Stimulated activated CD4-positive, alpha-beta T cell treated with anti-CD3 and anti-CD28 coated beads, Interleukin-2, amount 100 ng/mL, for 4 hours (primary cell): ENCODE measurements at places on chromosomes 1 and 21.

DNA sequence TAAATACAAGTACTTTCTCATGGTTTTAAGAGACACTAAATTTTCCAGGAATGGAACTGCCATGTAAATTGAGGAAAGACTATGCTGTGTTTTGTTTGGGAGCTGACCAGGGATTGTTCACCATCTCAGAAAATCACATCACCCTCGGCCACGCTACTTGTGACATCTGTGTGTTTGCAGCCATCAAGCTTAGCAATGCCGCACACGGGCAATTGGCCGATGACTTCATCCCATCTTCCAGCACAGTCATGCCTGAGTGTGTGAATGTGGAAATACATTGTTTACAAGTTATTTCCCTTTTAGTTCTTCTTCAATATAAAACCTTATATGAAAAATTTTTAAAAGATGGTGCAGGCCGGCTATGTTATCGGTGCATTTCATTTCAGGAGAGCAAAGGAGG lies 121.6 kb downstream of the GLIS1 start:
- no peak for DNase-seq

- peak; percentile 56 for DNase-seq
Measured at GRCh38 chr1:228059634-228060457, 22.7 kb upstream of the ARF1 start.

GRCh38 chr1:240621249-240621648 lies 9.3 kb upstream of the GREM2 start:
- no peak for DNase-seq

DNA sequence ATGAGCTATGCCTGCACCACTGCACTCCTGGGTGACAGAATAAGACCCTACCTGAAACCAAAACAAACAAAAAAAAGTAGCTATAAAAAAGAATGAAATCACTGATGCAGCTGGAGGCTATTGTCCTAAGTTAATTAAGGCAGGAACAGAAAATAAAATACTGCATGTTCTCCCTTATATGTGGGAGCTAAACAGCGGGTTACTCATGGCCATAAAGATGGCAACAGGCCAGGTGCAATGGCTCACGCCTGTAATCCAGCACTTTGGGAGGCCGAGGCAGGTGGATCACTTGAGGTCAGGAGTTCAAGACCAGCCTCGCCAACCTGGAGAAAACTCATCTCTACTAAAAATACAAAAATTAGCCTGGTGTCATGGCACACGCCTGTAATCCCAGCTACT lies 152.7 kb downstream of the PIK3R3 start:
- no peak for DNase-seq

DNA sequence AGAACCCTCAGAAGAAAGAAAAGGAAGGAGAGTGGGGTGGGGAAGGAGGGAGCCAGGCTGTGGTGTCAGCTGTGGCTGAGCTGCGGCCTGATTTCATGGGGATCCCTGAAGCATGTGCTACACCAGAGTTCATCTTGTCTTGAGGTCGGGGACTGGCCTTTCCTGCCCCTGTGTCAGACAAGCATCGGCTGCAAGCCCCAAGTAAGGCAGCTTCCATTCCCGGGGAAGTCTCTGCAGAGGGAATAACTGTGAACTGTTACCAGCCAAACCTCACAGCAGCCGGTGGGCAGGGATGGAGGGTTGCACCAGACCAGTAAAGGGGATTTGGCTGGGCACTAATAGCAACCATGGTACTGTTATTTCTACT lies 35.7 kb upstream of the BTG2 start:
- no peak for DNase-seq

- no peak for DNase-seq
Measured at GRCh38 chr1:233598891-233599541, 14.9 kb upstream of the KCNK1 start.

DNA sequence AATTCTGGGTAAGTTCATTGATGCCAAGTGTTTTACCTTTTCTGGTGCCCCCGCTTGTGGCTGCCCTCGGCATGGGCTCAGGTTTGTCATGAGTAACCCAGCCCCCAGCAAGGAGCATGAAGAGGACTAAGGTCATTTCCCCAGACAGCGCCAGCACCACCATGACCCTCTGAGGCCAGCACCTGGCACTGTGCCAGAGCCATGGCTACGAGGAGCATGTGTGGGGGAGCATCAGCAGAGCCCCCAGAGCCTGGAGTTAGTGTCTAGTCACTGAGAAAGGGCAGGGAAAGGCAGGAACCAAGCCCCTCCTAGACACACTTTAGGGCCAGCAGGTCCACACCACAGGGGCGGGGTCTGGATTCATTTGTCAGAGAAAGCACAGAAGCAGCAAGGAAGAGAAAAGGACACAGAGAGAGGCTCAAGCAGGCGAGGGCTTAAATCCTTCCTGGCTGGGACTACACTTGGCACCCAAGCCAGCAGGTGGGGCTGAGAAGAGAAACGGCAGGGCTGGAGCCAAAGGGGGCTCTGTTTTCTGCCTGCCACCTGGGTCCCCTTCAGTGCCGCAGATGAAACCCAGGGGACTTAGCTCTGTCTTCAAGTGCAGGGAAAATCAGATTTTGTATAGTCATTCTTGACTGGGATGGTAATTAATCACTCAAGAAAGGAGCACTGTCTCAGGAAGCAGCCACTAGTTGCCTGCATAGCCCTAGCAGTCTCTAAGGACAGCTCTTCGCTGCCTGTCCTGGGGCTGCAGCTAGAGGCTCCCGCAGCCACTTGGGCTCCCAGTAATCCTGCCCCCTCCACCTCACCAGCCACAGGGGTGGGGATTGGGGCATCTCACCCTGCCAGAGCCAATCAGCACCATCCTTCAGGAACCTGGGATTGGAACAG lies 79.6 kb upstream of the ZC3H12A start:
- no peak for DNase-seq

- no peak for DNase-seq
Measured at GRCh38 chr1:40756523-40756922, 27.1 kb upstream of the KCNQ4 start.

GRCh38 chr21:42296501-42296900 lies 18.7 kb downstream of the TFF3 start:
- DNase-seq = no peak

DNA sequence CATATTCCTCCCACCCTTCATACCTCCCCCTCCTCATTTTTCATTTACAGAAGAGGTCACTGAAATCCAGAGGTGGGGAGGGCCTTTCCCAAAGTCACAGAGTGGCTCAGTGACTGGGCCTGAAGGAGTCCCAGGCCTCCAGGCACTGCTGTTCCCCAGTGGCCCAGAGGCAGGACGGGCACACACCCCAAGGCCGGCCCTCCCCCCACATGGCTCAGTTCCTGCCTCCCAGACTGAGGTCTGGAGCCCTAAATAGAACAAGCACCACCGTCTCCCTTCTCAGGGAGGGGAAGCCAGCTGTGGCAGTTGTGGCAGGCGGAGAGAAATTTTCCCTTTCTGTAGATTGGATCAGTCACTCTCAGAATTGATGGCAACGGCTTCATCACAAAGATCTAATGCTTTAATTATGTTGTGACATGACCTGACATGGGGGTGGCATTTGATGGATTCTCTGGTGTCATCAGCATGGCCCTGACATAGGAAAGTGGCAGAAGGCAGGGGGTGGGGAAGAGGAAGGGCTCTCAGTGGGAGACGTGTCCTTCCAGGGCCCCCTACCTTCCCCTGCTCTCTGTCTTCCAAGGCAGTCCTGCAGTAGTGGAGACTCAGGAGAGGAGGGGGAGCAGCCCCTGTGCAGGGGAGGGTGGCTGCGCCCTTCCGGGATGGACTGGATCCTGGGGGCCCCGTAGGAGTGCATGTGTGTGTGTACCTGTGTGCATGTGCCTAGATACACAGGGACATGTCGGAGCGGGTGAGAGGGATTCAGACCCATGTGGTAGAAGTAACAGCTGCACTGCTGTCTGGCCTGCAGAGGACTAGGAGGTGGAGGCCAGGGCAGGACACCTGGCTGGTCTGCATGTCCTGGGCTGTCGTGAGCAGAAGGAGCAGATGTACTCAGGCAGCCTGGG lies 41.2 kb upstream of the FOXO6 start:
- DNase-seq = no peak

DNA sequence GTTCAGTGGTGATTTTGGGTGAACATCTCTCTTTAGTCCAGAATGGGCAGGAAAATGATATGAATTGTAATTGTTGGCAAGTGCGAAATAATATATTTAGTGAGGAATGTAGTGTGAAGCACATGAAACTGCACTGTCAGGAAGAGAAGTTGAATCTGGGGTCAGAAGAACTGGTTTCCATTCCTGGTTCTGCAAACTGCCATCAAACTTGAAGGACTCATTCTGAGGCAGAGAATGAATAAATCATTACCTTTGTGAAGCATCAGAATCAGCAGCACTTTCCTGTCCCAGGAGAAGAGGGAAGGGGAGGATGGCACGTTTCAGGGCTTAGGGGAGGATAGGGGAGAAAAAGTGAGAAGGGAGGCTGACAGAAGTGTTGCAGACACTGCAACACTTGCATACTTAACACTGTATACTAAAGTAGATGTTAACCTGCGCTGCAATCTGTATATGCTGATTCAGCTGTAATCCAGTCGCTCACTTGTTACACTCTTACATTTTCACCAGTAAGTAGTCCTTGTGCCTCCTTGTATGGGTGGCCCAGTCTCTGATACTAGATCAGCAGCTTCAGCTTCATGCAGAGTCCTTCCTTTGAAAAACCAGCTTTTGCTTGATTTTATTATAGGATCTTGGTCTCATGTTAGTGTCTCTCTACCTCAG lies 10.5 kb upstream of the RPTN start:
- no peak for DNase-seq

DNA sequence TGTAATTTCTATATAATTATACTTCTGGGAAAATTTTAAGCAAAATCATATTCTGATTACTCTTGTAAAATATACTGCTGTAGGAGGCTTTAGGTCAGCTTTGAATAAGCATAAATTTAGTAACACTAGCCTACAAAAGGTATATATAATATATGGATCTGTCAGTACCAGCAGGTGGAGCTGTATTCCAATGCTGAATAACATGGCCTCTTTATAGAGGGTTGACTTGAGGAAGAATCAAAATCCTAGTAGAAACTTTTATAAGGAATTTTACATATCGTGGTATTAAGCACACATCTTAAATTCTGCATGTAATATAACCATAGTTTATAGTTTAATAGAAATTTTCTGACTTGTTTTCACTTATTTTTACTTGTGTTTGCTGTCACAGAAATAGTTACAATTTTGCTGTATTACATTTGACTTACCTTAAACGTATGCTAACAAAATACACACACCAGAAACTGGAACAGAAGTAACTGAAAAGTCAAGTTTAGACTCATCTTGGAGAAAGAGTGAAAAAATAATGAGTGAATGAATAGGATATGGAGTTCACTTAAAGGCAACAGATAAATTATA lies 79.3 kb downstream of the HMCN1 start:
- DNase-seq = no peak

GRCh38 chr1:2556277-2556677 lies at the start of gene TNFRSF14:
TSS of gene TNFRSF14 (plus strand) at chr1:2556371. CDS start at chr1:2556665, 294 bp downstream.
- peak; percentile 70 for DNase-seq

GRCh38 chr1:38015978-38016725 lies 3.6 kb downstream of the UTP11 start:
- DNase-seq = no peak

GRCh38 chr1:87685311-87686135 lies 356.8 kb downstream of the LMO4 start:
- no peak for DNase-seq

DNA sequence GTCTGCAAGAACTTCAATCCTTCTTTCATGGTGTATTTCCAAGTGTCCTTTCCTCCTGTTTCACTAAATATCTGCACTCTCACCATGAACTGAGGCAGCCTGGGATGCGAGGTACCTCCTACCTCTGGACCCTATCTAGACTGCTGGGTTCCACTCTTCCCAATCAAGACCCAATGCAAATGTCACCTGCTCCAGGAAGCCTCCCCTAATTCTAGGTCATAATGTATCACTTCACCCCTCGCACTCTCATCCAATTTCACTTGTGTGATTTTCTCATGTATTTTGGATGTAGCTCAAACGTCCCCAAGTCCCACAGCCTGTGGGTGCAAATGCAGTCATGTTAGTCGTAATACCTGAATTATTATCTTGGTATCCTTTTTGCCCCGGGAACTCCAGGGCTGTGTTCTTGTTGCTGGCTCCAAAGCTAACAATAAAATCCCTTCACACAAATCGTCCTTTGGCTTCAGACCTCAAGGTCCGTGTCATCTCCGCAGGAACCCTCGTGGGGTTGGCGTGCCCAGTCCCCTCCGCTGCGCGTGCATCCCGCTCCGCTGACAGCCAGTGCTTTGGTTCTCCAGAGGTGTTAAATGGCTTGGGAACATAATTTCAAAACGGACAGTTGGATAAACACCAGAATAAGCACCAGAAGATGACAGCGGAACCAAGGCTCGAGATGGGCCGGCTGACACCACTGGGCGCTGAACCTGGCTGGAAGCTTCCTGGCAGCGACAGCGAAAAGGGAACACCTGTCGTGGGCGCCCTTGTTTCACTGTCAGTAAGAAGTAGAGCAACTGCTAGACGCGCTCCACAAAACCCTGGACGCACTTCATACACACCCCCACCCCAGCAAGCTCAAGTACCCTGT lies 1.0 kb upstream of the BACH1 start:
- DNase-seq = no peak

DNA sequence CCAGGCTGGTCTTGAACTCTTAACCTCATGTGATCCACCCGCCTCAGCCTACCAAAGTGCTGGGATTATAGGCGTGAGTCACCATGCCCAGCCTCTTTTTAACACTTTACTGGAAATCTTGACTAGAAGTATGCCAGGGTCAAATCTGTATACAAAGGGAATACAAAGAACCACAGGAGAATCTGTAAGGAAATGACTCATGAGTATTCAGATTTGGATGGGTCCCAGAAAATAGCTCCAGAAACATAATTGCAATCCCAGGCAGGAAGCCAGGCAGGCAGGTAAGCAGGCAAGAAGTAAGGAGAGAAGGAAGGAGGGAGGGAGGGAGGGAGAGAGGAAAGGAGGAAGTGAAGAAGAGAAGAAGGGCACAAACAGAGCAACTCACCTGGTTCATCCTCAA lies 22.8 kb upstream of the TIAM1 start:
- no peak for DNase-seq

GRCh38 chr21:20647607-20648006 lies 350.6 kb upstream of the NCAM2 start:
- no peak for DNase-seq

GRCh38 chr1:233990486-233990885 lies 86.0 kb downstream of the SLC35F3 start:
- no peak for DNase-seq
